ENCODE measurements at places on chromosomes 13 and 19.

DNA sequence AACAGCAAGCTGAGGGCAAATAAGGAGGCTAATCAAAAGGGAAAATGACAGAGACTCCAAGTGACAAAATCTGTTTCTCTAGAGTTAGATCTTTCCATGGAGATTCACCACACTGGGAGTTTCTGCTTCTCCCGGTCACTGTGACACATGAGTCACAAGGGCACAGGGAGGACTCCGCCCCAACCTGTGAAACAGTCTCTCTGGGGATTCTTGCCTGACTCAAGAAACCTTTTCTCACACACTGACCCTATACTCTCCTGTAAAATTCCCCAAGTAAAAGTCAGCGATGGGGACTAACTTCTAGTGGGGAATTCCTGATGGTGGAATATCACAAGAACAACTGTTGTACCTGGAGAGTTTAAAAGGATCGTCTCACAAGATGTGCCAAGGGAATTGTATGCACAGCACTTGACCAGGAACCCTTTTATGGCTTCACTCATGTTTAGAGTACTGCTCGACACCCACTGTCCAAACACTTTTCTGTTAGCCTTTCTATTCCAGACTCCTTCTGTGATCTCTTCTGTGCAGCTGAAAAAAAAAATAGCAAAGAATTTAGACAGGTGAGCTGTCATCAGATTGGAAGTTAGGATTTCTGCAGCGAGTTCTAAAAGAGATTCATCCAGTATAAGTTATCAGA lies 46.8 kb upstream of the URAD start:
- DNase-seq: no peak

DNA sequence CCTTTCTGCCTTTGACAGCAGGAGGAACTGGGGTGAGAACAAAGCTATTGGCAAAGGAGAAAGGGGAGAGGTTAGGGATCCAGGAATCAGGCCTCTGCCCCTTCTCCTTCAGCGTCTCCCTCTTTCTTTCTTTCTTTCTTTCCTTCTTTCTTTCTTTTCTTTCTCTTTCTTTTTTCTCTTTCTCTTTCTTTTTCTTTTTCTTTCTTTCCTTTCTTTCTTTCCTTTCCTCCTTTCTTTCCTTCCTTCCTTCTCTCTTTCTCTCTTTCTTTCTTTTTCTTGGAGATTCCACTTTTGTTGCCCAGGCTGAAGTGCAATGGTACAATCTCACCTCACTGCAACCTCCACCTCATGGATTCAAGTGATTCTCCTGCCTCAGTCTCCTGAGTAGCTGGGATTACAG lies 75.6 kb downstream of the TRPM4 start:
- no peak for DNase-seq

DNA sequence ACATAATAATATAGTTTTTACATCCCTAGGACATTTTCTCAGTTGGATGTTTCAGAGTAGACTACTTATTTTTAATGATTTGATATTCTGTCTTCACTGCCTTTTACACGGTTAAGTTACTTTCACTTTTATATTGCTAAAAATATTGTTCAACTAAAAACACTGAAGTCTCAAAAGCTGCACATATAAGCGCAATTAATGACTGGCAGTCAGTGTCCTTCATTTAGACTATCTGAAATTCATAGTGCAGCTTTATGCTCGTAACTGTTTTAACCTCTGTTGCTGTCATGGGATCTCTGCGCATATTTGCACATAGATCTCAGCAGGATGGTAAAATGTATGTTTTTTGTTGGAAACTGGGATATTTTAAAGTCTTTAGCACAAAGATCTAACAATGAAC lies 864.3 kb downstream of the SLITRK6 start:
- DNase-seq: no peak

GRCh38 chr13:87376081-87376480 lies 295.1 kb upstream of the SLITRK5 start:
- no peak for DNase-seq

DNA sequence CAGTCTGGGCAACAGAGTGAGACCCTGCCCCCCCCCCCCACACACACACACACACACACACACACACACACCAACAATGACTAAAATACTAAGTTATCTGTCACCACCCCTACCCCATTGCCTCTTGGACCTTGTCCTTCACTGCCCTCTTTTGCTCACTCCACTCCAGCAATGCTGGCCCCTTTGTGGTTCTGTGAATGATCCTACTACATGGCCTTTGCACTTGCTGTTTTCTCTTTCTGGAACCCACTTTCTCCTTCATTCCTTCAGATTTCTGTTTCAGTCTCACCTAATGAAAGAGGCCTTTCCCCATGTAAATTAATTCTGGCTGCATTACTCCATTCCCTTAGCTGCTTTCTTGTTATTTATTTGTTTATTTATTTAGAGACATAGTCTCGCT lies 2.5 kb upstream of the SAMD4B start:
- no peak for DNase-seq

DNA sequence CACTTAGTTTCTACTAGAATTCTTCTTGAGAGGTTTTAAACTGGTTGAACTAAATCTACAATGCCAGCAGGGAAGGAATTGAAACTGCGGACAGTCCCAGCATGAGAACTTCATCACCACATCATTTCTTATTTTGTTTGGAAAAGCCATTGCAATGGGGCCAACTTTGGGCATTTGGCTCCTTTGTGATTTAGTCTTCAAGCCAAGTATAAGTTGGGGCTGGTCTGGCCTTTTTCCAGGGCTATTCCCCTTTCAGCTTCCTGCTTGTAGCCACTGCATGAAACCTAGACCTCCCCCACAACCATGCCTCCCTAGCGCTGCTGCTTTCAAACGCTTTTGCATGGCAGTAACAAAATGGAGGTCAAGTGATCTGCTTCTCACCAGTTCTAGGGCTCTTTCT lies 142.3 kb downstream of the RGCC start:
- DNase-seq: no peak

DNA sequence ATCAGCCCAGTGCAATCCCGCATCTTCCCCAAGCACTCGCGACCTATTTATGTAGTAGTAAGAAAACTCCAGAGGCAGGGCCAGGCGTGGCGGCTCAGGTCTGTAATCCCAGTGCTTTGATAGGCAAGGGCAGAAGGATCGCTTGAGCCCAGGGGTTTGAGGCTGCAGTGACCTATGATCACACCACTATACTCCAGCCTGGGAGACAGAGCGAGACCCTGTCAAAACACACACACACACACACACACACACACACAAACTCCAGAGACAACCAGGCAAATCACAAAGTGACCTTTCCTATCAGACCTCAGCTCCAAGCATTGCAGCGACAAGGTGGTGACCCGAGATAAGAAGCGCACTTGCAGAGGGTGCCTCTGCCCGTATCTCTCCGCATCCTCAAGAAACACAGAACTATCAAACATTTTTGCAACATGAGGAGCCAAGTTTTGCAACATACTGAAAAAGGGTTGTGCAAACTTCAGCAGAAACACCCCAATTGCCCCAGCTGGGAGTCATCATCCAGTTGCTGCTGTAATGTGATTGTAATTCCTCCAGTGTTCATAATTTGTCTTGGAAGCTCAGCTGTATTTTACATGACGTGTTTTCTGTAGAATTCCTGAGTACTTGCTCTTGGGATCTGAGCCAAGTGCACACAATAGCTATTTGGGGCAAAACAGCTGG lies 8.7 kb upstream of the KLF2 start:
- DNase-seq: no peak

DNA sequence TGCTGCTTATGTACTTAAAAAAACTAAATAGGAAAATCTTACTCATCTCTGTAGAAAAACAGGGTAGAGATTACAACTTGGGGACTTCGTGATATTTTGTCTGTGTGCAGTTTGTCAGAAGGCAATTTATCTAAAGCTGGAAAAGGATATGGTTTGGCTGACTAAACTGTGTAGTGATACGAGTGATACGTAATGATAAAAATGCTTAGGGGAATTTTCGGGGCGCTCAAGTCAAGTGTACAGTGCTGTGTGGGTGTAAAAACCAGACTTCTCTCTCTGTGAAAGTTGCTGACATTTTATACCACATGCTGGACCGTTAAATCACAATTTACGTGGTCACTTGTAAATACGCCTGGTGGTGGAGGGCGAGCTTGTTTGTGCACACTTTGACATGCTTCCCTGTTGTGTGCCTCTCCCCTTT lies 221.7 kb downstream of the KCNRG start:
- no peak for DNase-seq

DNA sequence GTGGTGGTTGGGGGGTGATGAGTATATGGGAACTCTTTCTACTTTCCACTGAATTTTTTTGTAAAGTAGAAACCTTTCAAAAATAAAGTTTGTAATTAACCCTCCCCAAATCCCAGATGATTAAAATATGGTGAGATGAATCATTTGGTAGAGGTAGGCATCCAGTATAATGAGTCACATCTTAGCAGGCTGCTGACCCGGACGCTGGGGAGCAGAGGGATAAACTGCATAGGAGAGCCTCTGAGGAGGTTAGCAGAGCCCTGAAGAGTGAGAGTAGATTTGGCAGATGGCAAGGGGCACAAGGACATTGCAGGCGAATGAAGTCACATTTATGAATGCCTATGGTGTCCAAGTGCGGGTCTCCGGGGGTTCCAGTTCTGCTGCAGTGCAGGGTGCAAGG lies 293.8 kb downstream of the FGF9 start:
- no peak for DNase-seq

GRCh38 chr13:44932171-44932849 lies 57.0 kb downstream of the NUFIP1 start:
- DNase-seq: no peak

- DNase-seq: peak; percentile 98
Observed at GRCh38 chr19:2050991-2051772, at the start of gene MKNK2. Gene MKNK2, minus strand, starts transcription at chr19:2051244. Its CDS starts 393 bp downstream, at chr19:2050851.

DNA sequence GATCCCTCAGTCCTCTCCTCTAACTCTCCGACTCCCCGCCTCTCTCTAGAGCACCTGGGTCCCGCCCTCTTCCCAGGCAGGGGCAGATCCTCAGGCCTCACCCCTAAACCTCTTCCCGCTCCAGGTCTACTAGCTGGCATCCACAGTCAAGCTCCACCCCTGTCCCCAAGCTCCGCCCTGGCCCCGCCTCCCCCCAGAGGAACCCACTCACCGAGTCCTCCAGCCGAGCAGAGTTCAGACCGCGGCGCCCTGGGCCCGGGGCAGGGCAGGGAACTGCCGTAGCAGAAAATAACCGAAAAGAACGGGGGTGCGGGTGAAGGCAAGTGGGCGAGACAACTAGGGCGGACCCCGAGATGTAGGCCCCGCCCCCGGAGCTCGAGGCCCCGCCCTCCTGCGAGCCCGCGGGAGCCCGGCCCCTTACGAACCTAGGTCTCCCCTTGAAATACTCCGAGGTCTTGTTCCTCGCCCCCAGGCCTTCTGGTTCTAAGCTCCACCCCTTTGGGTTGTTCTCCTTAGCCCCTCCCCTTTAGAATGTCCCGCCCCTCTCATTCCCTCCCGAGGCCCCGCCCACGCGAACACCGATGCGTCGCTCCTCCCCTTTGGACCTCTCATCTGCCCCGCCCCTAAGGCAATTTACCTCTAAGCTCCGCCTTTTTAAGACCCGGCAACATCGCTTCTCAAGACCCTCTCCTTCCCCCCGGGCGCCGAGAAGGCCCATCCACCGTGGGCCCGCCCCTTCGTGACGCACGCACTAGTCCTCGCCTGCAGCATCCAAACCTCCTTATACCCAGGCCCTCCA lies at the start of gene GGN:
TSS of gene GGN (minus strand) at position 485 of the 799 bp plus-strand sequence. CDS start 773 bp downstream, outside the sequence.
- peak; percentile 39 for DNase-seq

DNA sequence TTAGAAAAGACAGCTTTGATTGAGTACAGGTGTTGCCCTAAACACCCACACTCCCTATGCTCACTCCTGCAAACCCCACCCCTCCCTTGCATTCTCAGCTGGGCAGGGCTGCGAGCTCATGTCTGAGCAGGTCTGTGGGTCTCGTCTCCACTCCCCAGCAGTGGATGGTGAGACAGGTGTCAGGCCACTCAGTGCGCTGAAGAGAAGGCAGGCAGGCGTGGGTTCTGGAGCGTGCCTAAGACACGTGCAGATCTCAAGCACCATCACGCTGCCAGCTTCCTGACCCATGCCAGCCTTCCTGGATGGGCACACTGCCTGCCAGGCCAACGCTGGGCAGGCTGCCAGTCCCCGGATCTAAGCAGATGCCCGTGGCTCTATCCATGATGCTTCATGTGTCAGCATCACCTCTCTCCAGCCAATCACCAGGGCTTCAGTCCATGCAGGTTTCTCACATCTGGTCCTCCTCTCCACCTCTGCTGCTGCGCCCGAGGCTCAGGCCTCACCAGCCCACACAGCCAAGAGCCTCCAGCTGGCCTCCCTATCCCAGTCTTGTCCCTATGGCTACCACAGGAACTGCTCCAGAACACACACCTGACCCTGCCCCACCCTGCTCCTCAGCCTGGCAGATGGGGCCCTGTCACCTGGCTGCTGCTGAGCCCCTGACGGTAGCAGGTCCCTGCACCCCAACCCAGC lies 42.6 kb downstream of the EPS15L1 start:
- DNase-seq: no peak

GRCh38 chr13:84077271-84077670 lies 195.0 kb upstream of the SLITRK1 start:
- DNase-seq: no peak

DNA sequence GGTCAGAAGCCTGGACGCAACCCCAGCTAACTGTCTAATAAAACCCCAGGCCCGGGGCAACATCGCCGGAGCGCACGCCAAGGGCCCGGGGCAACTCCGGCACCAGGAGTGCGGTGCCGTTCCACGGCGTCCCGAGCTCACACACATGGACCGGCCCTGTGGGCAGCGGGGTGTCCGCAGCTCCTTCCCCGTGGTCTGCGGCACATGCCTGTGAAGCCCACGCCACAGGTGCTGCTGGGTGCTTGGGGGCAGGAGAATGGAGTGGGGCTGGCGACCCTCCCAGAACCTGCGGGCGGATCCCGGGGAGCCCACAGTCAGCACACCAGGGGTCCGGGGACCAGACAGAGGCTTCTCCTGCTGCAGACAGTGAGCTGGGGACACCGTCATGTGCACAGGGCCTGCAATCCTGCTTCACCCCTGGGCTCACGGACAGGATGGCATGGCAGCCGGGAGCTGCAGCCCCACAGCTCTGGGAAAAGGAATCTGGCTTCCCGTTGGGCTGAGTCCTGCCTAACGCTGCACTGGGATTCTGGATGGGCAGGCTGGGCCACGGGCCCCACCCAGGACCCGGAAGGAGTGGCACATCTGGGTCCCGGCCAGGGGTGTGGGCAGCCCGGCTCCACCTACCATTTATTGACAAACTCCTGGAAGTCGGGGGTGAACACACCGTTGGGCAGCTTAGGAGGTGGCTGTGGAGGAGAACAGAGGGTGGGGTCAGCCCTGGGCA lies 28.2 kb upstream of the ZBTB7A start:
- DNase-seq: no peak

- no peak for DNase-seq
Observed at GRCh38 chr19:7138402-7138801, 68.9 kb downstream of the ZNF557 start.

GRCh38 chr13:28258417-28258816 lies 120.1 kb downstream of the PAN3 start:
- DNase-seq: no peak

Measured in stimulated activated CD4-positive, alpha-beta T cell treated with anti-CD3 and anti-CD28 coated beads, TNF-alpha, amount 100 ng/mL, for 1 hour (primary cell).